SW480 (cell line): ENCODE measurements at places on chromosomes 2 and 18.

GRCh38 chr2:43622931-43623451 is 14.1 kb upstream of the PLEKHH2 start:
- no peak for DNase-seq

DNA sequence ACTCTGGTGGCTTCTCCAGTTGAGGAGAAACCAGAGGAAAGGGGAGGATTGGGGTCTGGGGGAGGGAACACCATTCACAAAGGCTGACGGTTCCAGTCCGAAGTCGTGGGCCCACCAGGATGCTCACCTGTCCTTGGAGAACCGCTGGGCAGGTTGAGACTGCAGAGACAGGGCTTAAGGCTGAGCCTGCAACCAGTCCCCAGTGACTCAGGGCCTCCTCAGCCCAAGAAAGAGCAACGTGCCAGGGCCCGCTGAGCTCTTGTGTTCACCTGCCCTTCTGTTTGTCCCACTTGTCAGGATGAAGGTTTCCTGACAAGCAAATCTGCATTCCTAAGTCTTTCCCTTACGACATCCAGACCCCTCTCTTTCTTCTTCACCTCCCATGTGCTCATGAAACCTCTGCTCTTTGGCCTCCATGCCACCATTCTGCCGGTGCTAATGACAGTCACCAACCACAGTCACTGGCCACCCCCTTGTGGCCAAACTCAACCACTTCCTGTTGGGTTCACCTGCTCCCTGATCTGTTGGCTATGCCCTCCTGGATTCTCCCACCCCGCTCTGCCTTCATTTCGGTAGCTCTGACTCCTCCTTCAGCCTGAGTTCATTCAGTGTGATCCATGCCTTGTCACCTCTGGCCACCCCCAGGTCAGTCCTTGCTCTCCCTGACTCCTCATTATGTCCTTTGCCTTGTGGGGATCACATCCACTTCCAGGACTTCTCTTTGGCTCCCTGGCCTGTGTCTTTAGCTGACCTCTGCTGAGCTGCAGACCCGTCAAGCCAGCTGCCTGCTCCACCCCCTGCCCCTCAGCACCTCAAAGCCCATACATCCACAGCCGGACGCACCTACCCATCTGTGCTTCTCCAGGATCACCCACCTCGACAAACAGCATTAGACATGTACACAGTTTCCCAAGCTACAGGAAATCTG is 17.6 kb downstream of the EMX1 start:
- peak; percentile 73 for DNase-seq

DNA sequence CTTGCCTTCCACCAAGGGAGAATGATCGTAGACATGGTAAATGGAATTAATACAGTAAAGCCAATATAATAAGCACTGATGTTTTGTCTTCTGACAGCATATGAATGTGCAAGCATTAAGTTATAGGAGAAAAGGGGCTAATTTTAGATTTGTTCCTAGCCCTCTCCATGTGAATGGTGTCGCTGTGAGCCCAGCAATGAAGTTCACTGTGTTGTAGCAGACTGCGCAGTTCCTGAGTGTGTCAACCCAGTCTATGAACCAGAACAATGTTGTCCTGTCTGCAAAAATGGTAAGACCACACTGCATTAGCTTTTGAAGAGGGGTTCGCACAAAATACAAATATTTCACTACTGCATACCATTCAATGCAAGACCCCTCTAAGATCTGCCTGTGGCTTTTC is 25.6 kb downstream of the VWC2L start:
- DNase-seq = no peak

GRCh38 chr2:95346231-95346737 is 49.1 kb downstream of the KCNIP3 start:
- peak; percentile 17 for DNase-seq

DNA sequence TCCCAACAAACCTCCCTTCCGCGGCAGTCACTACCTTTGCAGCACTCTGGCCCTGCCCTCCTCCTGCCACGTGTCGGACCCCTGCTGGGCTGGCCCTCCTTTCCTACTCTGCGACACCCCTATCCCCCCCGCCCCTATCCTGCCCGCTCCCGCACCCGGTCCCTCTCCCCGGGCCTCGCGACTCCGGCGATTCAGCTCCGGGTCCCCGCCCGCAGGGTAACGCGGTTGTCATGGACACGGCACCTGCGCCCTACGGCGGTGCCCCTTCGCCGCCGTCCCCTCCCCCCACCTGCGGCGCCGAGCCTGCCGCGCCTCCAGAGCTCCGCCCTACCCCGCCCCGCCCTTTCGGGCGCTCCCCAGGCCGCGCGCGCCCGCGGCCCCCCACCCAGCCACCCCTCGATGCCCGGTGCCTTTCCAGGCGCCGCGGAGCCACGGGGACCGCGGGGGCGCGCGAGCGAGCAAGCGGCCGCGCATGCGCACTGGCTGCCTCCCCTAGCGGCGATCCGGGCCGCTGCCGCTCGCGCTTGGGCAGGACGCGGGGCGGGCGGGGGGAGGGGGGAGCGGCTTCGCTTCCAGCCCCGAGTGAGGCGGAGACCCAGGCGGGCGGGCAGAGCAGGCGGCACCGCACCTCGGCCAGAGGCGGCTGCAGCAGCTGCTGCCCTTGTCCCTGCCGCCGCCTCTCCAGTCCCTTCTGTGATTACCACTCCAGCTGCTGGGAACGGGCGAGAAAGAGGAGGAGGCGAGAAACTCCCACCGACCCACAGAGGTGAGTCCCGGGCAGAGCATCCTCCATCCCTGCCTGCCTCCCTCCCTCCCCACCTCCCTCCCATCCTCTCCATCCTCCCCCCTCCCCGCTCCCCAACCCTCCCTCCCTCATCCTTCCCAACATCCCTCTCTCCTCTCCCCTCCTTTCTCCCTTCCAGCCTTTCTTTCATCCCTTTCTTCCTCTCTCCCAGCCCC is at the start of gene CTNNA2:
Gene CTNNA2 (plus strand): TSS at position 610 of the 960 bp plus-strand sequence.
- DNase-seq = peak; percentile 30
